ENCODE measurements at places on chromosomes 3 and 15.
A peak's percentile ranks its signal among the peaks of the same experiment; 100 is the strongest.

GRCh38 chr3:155208183-155208800 is 85.2 kb downstream of the STRIT1 start:
- DNase-seq = no peak

DNA sequence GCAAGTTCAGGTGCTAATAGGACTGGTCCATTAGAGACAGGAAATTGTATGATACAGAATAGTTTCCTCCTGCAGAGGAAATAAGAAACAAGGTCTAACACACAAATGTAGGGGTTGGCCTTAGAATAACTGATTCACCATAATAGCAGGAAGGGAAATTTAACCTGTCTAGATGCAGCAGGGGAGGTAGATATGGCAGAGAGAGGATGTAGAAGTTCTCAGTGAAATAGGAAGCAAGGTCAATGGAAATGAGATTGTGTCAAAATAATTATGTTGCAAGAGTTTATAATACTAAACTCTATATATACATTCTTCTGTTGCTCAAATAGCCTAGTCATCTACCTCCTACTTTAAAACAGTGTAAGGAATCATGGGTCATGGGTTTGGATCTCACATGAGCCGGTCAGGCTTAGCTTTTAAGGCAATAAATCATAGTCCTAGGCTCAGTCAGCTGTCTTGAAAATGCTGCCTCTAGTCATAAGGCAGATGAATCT is 17.0 kb downstream of the BCL2A1 start:
- no peak for DNase-seq

GRCh38 chr15:95394186-95395067 is 936.1 kb upstream of the NR2F2 start:
- no peak for DNase-seq

DNA sequence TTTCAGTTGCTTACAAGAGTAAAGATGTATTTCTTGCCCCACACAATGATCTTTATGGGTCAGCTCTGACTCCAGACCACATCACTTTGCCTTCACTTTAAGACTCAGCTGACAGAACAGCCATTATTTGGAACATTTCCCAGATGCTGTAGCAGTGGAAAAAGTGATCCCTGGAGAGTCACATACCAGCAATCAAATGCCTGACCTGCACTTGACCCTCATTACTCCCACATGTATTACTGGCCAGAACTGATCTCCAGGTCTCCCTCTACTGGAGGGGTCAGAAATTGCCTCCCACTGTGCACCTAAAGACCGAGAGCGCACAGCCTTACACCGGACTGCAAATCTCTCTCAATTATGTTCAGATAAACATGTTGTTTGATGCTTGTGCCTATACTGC is 88.6 kb upstream of the ZNF385D start:
- DNase-seq = peak; percentile 21

GRCh38 chr3:195531683-195532082 is 11.4 kb downstream of the PPP1R2 start:
- no peak for DNase-seq

- DNase-seq = no peak
Measured at GRCh38 chr3:7038394-7038793, 177.5 kb downstream of the GRM7 start.

DNA sequence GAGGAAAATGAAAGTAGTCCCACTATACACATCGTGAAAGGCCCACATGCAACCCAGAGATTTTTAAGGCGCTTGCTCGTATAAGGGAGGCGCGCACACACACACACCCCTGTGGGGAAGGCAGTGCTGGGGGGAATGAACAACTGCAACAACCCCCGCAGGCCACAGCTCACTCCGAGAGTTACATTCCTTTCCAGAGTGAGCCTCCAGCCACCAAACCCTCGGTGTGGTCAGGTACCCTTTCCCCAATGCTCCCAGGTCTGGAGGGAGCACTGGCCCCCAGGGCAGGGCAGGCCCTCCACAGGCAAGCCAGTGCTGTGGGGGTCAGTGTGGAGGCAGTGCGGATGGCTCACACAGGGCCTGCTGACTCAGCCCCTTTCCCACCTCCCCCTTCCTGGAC is 115.6 kb downstream of the OCA2 start:
- DNase-seq = no peak

DNA sequence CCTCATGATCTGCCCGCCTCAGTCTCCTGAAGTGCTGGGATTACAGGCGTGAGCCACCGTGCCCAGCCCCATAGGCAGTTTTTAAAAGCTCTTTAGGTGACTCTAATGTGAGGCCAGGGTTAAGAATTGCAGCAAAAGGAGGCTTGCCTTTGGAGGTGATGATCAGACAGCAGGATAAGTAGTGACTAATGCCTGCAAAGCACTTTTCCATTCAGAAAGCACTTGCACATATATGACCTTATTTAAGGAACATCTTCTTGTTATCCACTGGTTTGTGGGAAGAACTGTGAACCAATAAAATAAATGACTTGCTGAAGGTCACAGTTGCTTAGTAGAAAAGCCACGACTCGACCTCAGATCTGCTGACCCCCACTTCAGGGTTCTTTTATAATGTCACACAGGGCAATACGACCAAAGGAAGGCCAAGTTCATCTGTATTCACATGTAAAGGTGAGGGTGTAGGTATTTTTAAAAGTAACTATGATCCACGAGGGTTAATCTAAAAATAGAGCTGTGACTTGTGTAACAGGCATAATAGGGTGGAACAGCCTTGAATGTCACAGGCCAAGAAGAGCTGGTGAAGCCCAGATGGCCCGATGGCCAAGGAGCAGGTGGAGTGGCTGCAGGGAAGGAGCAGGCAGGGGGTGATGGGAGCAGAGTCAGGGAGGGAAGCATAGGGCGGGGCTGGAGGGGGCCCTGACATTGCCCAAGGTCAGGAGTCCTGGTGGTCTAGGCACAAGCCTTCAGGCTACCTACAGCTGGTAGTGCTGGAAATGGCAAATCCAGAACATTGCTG is 24.4 kb downstream of the LARP6 start:
- no peak for DNase-seq

DNA sequence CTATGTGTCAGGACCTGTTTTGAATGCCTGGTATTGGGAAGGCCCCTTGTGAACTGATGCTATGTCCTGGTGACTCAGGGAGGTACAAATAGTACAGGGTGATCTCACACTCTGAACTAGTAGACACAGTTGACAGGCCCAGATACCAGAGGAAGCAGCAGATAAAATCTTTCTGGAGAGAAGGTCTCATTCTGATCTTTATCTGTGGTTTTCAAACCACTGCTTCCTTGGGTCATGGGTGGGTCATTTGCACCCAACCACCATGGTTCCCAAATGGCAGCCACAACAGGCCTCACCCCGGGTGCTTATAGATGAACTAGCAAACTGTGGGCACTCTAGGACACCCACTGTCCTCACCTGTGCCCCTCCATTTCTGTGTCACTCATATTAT is 43.4 kb downstream of the PXYLP1 start:
- no peak for DNase-seq

DNA sequence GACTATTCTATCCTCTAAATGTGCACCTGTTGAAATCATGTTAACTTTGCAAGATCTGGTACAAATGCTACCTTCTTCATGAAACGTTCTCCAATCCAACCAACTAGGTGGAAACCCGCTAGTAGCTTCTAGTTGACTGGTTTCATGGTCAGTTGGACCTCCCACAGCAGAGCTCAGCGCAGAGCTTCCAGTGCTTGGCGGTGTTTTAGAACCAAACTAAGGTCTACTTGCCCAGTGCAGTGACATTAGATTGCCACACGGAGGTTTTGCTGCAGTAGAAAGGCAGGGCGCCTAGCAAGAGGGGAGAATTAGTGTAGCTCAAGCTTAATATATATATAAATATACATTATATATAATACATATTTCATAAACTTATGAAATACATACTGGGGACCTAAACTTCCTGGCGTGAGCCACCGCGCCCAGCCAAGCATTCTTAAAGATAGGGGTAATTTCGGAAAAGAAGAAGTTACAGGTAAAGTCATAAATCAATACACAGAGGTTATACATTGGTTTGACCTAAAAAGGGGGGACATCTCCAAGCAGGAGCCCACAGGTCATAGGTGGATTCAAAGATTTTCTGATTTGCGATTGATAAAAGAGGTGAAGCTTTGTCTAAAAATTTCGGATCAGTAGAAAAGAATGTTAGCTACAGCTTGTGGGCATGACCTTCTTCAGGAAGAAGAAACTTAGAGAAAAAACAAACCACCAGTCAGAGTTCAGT is 2.1 kb upstream of the OXSR1 start:
- no peak for DNase-seq

All from right kidney (tissue), 9 donors.